ENCODE measurements at places on chromosomes 16 and 17.
A peak's percentile ranks its signal among the peaks of the same experiment; 100 is the strongest.

DNA sequence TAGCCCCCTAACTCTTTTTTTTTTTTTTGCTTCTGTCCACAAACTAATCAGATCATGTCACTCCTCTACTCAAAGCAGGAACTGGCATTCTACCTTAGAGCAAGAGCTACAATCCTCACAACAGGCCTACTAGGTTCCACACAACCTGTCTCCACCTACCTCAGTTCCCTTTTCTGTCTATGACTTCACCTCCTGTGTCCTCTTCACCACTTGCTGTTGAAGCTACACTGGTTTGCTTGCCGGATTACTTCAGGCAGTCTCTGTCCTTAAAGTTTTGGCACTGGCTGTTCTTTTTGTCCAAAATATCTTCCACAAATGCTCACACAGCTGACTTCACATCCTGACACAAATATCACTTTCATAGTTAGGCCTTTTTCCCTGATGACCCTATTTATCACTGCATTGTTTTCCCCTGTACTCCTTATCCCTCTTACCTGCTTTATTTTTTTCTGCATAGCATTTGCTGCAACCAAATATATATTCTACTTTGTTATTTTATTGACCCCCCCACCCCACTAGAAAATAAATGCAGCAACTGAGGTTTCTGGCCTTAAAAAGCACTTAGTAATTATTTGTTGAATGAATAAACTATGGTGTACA lies 72.0 kb downstream of the KANSL1 start:
- DNase-seq: no peak

DNA sequence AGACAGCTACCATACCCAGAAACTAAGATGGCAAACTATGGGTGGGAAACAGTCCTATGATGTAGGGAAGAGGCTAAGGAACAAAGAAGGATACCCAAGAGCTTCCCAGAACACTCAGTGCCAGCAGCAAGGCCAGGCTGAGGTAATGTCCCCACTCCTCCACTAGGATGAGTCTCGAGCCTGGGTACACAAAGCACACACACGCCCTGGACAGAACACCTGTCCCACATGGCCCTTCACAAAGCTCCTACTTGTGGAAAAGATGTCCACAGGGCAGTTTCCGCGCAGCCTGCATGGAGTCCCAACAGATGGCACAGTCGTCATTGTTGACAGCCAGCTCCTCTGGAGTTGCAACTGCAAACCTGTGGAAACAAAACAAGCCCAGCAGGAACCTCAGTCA lies 23.9 kb downstream of the AMFR start:
- DNase-seq: no peak

- DNase-seq: peak; percentile 95
Measured at GRCh38 chr17:29376667-29377270, 13.4 kb upstream of the TAOK1 start.

GRCh38 chr17:63646488-63646806 lies 24.2 kb downstream of the MAP3K3 start:
- DNase-seq: peak; percentile 15

- DNase-seq: no peak
Measured at GRCh38 chr17:2936771-2937321, 126.6 kb downstream of the OR1D5 start.

DNA sequence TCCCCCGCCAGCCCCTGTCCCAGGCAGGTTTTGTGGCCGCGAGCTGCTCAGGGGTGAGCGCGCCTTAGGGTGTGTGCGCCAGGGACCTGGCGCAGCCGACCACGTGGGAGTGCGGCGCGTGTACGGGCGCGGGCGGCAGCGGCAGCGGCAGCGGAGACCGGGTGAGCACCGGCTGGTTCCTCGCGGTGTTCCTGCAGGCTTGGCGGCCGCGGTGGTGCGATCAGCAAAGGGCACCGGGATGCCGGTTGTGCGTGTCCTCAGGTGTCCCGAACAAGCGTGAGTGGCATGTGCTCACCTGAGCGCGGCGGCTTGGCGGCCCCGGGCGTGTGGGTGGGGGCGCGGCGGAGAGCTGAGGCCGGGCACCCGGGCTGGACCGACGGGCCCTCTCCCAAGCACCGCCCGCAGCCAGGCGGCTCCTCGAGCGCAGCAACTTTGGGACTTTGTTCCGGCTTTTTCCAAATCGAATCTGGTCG lies 381 bp upstream of the HSD11B2 start:
- no peak for DNase-seq
